GM23338 (cell line): ENCODE measurements at places on chromosomes 1 and 21. TPM values are rescaled to one million over a fixed set of nuclear protein-coding genes. Genes with fewer than 3 reads are reported as not detected.

VANGL2 gene
- 16.8 and 17.7 TPM in 2 replicates for polyA plus RNA-seq

KCNK1 gene
- polyA plus RNA-seq: 10.1 and 12.1 TPM in 2 replicates

PDE4B gene
- polyA plus RNA-seq: 13.9 and 14.0 TPM in 2 replicates

ZNF691 gene
- 21.3 and 22.0 TPM in 2 replicates for polyA plus RNA-seq

CRYAA gene
- not detected in 2 replicates for polyA plus RNA-seq

TCHHL1 gene
- not detected in 2 replicates for polyA plus RNA-seq

KRTAP20-3 gene
- not detected in 2 replicates for polyA plus RNA-seq

C1orf185 gene
- not detected in 2 replicates for polyA plus RNA-seq

MRPL39 gene
- 120 and 132 TPM in 2 replicates for polyA plus RNA-seq

C1orf210 gene
- 9.3 and 10.3 TPM in 2 replicates for polyA plus RNA-seq

GART gene
- polyA plus RNA-seq: 86.3 and 87.6 TPM in 2 replicates

CLDN17 gene
- not detected in 2 replicates for polyA plus RNA-seq

ANKRD35 gene
- polyA plus RNA-seq: 4.9 and 5.6 TPM in 2 replicates
